ENCODE measurements at places on chromosomes 2 and 18. TPM values are rescaled to one million over a fixed set of nuclear protein-coding genes. Genes with fewer than 3 reads are reported as not detected.

The CHRND gene
- total RNA-seq = 0.07 TPM

DNA sequence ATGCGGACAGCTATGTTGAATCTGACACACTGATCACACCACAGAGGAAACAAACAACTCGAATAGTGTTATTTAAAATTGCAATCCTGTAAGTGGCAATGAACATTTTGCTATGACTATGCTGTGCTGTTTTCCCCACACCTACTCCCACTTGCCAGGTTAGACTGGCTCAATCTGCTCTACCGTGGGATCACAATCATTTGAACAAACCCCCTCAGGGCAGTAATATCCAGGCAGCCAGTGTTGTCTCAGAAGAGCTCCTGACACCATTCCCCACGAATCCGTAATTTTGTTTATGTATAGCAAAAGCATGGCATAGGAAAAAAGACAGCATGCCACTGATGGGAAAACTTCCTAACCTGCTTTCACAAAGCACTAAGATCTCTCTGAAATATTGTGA, 284.3 kb downstream of the ERBB4 start:
- H3K4me1 ChIP-seq = peaks cover 3% of the 10 kb centered on the region
- H3K27me3 ChIP-seq = no peaks in the 10 kb centered on the region
- DNase-seq = no peak
- no peak overlapping the region for H3K4me3 ChIP-seq
- peak overlapping the region; percentile 48 for H3K27ac ChIP-seq

GRCh38 chr2:122643725-122644329, 888.4 kb downstream of the TSN start:
- no peaks in the 10 kb centered on the region for H3K36me3 ChIP-seq
- H3K27me3 ChIP-seq = no peaks in the 10 kb centered on the region
- DNase-seq = no peak
- no peak overlapping the region for H3K4me3 ChIP-seq
- H3K4me1 ChIP-seq = peaks cover 9% of the 10 kb centered on the region

- H3K4me3 ChIP-seq = no peak overlapping the region
- H3K4me1 ChIP-seq = no peaks in the 10 kb centered on the region
- no peaks in the 10 kb centered on the region for H3K36me3 ChIP-seq
- no peaks in the 10 kb centered on the region for H3K27me3 ChIP-seq
- no peak overlapping the region for H3K27ac ChIP-seq
- no peak for DNase-seq
These were observed 201.8 kb upstream of the ZNF521 start for GRCh38 chr18:25553631-25554263.

GRCh38 chr2:98293931-98294687, 52.1 kb upstream of the CNGA3 start:
- peaks cover 2% of the 10 kb centered on the region for H3K36me3 ChIP-seq
- 0 out of 2 replicates have a peak, but pooled peaks cover 3% of the 10 kb centered on the region for H3K27me3 ChIP-seq
- H3K4me3 ChIP-seq = no peak overlapping the region
- H3K27ac ChIP-seq = no peak overlapping the region
- peaks cover under 1% of the 10 kb centered on the region for H3K4me1 ChIP-seq

DNA sequence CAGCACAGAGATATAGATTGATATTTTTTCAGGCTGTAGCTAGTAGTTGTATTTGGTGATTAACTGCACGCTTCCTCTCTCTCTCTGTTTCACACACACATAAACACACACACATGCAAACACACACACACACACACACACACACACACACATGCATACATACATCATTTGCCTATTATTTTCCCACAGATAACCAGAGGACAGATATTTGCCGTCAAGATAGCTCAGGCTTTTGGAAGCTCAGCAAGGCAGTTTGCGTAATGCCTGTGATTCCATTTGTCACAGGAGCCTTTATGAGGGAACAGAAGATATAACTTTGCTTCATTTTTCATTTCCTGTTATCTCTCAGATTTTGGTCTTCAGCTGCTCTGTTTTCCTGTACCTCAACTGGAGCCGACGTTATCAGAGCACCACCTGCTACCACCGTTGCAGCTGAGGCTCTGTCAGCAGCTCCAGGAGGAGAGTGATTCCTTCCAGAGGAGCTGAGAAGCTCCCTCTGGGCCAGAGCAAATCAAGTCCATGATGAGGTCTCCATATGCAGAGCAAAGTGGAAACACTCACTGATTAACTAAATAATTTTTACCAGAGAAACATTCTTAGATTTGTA, 341.9 kb upstream of the PIK3C3 start:
- DNase-seq = no peak
- H3K4me3 ChIP-seq = no peak overlapping the region
- H3K27ac ChIP-seq = no peak overlapping the region
- H3K4me1 ChIP-seq = no peaks in the 10 kb centered on the region
- peaks cover 14% of the 10 kb centered on the region for H3K36me3 ChIP-seq

- 0 out of 2 replicates have a peak, but pooled peaks cover 8% of the 10 kb centered on the region for H3K36me3 ChIP-seq
- H3K27ac ChIP-seq = no peak overlapping the region
- no peaks in the 10 kb centered on the region for H3K27me3 ChIP-seq
- H3K4me3 ChIP-seq = no peak overlapping the region
- no peak for DNase-seq
These were observed 57.3 kb downstream of the KLF7 start for GRCh38 chr2:207108440-207108839.
